ENCODE measurements at places on chromosomes 7 and 10. TPM values are rescaled to one million over a fixed set of nuclear protein-coding genes. Genes with fewer than 3 reads are reported as not detected.

Gene CYP3A4
- total RNA-seq: not detected

Gene CCL24
- total RNA-seq: not detected

- no peaks in the 10 kb centered on the region for H3K27me3 ChIP-seq
- no peak for DNase-seq
- H3K27ac ChIP-seq: no peak overlapping the region
- no peaks in the 10 kb centered on the region for H3K36me3 ChIP-seq
These were observed 7.4 kb upstream of the FAS start for GRCh38 chr10:88983206-88983605.

DNA sequence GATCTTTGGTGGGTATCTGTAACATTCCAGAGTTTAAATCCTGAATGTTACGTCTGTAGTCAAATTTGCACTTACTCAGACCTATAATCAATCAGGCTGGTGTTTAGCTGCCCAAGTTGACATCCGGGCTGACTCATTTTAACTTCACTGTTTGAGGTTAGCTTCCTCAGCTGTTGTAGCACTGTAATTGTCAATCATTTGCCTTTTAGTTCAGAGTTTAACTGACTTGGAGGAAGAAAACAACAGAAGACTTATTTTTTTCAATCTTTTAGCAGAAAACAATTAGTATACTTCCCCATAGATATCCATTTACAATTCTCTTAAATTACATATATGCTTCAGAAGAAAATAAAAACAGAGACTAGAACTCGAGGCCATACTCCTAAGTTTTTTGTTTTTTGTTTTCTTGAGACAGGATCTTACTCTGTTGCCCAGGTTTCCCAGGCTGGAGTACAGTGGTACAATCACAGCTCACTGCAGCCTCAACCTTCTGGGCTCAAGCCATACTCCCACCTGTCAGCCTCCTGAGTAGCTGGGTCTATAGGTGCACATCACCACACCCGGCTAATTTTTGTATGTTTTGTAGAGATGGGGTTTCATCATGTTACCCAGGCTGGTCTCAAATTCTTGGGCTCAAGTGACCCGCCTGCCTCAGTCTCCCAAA is 38.5 kb upstream of the LRRC17 start:
- no peak overlapping the region for H3K4me3 ChIP-seq
- H3K27me3 ChIP-seq: no peaks in the 10 kb centered on the region
- DNase-seq: no peak
- H3K4me1 ChIP-seq: no peaks in the 10 kb centered on the region

GRCh38 chr7:136551618-136552017 is 316.8 kb upstream of the CHRM2 start:
- no peaks in the 10 kb centered on the region for H3K4me1 ChIP-seq
- DNase-seq: no peak
- no peak overlapping the region for H3K4me3 ChIP-seq
- no peaks in the 10 kb centered on the region for H3K36me3 ChIP-seq

GRCh38 chr7:16318989-16319915 is 102.1 kb downstream of the CRPPA start:
- DNase-seq: no peak
- H3K36me3 ChIP-seq: no peaks in the 10 kb centered on the region

DNA sequence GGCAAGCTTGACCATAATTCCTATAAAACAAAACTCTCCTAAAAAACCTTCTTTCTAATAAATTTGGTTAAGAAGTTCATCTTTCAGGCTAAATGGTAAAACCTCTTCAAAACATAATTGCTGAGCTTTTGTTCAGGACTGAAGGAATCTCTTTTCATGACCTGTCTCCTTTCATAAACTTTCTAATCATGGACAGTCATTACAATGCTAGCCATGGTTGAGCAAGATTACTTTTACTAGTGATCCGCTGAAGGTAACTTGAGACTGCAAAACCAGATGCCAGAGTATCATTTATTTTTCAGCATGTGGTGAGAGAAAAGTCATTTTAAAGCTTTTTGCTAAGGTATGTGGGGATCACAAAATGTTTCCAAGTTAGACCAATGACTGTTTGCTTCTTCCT is 186.4 kb upstream of the RHOBTB1 start:
- H3K27ac ChIP-seq: no peak overlapping the region
- H3K4me3 ChIP-seq: no peak overlapping the region
- no peaks in the 10 kb centered on the region for H3K27me3 ChIP-seq
- H3K36me3 ChIP-seq: no peaks in the 10 kb centered on the region
- no peak for DNase-seq

Measured in CD4-positive, alpha-beta memory T cell (primary cell).